ENCODE measurements at places on chromosomes 12 and 14.

DNA sequence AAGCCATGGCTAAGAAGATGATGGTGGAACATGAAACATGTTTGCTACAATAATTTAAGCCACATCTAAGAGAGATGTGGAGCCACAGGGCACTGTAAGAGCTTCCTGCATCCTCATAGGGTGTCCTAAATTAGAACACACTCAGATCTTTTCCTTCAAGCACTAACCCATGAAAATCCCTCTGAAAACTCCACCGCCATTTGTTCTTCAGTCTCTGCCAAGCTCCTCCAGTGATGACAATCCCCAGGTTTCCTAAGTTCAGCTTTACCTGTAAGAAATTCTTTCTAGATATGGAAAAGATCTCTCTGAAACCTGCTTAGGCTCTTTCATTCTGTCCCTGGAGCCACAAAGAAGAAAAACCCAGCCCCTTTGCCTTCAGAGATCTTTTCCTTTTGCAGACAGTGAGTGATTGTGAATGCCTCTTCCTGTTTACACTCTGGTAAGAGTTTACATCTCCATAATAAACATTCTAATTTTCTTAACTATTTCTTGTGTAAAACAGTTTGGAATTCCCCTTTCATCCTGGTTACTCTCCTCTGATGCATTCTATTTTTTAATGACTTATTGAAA lies 907.2 kb downstream of the VRK1 start:
- DNase-seq: no peak

- no peak for DNase-seq
Observed at GRCh38 chr12:104695453-104696148, 238.9 kb downstream of the CHST11 start.

DNA sequence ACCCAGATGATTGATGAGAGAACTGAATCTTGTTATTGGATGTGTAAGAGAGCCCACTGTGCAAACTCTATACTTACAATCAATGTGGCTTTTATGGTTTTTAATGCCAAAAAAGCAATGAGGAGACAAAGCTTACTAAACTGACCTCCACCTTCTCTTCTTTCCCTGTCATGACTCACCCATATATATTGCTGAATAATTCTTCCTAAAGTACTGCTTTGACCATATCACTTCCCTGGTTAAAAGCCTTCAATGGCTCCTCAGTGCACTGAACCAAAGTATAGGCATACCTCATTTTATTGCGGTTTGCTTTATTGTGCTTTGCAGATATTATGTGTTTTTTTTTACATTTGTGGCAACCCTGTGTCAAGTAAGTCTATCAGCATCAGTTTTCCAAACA lies 138.4 kb upstream of the PELI2 start:
- DNase-seq: no peak

DNA sequence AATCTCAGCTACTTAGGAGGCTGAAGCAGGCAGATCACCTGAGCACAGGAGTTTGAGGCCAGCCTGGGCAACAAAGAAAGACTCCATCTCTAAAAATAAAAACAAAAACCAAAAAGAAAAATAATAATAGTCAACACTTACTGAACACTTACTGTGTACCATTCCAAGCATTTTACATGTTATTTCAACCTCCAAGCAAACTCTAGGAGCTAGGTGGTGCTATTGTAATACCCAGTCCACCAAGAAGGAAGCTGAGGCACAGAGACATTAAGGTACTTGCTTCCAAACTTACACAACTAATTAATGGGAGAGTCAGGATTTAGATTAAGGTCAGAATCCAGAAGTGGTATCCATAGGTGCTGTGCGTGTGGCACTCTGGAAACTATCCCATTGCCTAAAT lies 13.7 kb upstream of the OR6J1 start:
- no peak for DNase-seq

GRCh38 chr12:19689226-19689625 lies 249.9 kb downstream of the AEBP2 start:
- no peak for DNase-seq

DNA sequence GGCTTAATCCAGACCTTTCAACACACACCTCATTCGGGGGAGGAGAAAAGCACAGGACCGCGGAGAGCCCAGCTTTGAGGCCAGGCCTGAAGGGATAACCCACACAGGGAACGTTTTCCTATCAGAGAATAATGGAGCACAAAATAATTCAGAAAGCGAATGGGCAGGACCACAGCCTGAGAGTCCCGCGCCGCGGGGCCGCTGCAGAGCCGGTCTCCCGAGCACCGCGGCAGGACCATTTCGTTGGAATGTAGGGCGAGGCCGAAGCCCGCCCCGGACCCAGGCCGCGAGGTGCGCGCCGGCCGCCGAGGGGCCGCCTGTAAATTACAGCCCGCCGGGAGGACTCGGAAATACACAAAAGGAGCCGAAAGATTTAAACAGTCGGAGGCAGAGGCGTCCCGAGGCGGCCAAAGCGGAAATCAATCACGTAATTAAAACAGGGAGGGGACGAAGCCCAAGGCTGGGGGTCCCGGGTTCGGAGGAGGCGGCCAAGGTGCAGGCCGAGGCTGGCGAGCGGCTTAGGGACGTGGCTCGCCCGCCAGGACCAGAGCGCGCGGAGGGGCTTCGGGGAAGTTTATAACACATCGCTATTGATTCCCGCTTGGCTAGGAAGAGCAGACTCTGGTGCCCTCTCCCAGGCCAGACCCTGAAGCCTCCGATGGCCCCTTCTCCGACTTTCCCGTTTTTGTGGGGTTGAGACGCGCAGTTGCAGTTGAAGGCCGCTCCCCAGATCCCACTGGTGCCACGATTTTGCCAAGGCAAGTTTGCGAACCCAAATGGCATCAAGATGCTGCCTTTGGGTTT lies 6.3 kb upstream of the HOXC4 start:
- DNase-seq: no peak

GRCh38 chr12:111361073-111361716 lies 7.7 kb downstream of the PHETA1 start:
- DNase-seq: no peak

GRCh38 chr14:104908303-104908702 lies 16.4 kb upstream of the PLD4 start:
- DNase-seq: no peak

DNA sequence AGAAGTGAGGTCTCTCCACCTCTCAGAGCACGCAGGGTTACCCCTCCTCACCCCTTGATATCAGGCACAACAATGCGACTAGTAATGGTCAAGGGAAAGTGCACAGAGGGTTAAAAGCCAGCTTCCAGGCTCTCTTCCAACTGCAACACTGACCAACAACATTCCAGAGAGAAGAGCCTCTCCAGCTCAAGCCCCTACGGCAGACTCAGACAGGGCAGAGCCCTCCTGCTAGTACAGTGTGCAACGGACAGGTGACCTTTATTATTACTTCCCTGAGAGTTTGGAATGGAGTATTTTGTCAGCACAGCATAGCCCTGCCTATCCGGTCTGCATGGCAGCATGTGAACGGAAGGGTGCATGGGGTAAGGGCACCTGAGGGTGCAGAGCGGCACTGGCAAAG lies 73.0 kb downstream of the PTPN21 start:
- DNase-seq: peak; percentile 58

DNA sequence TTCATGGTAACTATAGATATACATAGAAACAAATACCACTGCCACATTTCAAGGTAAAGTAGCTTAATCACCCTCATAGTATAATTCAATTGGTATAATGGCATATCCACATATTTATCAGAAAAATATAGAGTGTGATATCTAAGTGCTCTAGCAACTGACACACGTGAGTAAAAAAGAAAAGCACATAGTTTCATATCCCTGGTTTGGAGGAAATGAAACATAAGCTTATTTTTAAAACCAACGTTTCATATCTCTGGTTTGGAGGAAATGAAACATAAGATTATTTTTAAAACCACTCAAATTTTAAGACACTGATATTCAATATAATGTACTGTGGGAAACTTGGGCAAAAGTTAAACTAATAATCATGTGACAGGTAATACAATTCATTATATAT lies 2.1 kb downstream of the OR6C70 start:
- no peak for DNase-seq

DNA sequence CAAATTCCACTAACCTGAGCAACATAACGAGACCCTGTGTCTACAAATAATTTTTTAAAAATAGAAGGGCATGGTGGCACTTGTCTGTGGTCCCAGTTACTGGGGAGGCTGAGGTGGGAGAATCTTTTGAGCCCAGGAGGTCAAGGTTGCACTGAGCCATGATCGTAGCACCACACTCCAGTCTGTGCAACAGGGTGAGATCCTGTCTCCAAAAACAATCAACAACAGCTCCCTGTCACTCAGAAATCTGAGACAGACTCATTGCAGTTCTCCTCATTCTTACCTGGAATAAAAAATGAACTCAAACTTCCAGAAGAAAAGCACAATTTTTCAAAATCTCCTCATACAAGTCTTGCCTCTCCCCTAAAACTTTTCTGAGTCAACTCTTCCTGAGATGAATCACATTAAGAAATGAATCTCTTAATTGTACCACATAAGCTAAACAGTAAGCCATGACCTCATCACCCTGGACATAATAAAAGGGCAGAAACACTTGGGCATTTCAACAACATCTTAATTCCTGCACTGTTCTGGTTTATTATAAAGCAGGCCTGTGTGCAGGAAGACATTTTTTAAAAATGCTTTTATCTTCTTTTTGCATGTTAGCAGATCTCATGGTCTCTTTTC lies 214.3 kb upstream of the CDKN3 start:
- DNase-seq: no peak

DNA sequence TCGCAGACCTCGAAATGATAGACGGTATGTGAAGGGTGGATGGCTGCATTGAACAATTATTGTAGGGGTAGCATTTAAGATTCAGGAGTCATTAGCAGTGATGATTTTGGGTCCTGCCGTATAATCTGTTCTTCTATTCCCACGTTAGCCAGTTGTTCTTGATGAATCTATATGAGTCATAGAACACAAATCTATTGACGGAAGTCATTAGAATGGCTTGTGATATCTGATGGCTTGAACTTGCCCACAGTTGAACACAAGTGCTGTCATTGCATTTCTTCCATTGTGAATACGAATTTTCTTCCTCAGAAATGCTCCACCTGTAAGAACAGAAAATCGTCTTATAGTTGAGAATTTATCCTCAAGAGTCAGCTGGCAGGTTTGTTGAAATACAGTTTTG lies 1.9 kb downstream of the SRSF5 start:
- DNase-seq: no peak

- DNase-seq: no peak
Observed at GRCh38 chr14:76045773-76046172, 60.2 kb downstream of the IFT43 start.

DNA sequence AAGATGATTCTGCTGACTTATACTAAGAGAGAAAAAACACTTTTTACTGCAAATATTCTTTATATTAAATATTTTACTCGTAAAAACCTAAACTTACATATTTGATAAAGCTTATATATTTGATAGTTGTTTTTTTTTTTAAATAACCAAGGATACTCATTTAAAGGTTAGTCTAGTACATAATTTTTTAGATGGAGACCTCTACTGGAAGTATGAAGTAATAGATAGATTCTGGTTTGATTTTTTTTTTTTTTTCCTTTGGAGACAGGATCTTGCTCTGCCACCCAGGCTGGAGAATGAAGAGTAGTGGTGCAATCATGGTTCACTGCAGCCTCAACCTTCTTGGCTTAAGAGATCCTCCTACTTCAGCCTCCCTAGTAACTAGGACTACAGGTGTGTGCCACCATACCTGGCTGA lies 16.4 kb downstream of the ARID2 start:
- no peak for DNase-seq

DNA sequence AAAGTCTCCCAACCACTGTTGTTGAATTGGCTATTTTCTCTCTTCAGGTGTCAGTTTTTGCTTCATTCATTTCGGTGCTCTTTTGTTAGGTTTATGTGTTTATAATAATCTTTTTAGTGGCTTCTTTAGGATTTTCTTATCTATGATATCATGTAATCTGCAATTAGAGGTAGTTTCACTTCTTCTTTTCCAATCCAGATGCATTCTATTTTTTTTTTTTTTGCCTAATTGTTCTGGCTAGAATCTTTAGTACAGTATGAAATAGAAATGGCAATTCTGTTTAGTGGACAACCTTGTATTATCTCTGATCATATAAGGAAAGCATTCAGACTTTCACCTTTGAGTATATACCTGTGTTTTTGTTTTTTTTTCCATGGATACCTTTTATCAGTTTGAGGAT lies 17.4 kb downstream of the CNOT2 start:
- no peak for DNase-seq

- DNase-seq: no peak
Observed at GRCh38 chr12:10771132-10771733, 31.2 kb downstream of the TAS2R7 start.

GRCh38 chr12:81252228-81252627 lies 174.3 kb downstream of the ACSS3 start:
- no peak for DNase-seq

DNA sequence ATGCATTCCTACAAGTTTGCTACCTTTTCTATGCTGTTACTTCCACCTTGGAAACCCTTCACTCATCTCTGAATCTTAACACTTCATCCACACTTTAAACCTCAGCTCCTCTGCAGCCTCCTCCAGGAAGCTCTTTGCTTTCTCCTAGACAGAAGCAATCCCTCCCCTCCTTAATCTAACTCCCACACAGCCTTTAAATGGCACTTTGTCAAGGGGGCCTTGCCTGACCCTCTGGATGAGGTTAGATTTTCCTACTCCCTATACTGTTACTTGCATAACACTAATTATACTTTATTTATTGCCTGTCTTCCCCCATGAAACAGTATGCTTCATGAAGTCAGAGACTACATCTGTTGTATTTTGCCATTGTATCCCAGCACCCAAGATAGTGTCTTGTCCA lies 394.6 kb downstream of the MED13L start:
- no peak for DNase-seq

DNA sequence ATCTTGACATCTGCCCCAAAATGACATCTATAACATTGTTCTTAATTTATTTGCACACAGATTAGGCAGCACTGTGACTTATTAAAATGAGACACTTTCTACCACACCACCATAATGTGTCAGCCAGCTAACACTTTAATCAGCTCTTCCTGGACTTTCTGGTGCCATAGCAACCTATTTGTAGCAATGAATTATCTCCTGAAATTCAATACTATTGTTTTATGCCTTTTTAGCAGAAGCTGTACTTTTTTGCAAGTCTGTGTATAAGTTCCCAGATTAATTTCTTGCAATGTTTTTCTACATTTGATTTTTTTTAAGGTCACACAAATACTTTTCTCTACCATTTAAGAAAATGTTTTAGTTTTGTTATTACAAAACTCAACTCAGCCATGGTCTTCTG lies 72.8 kb upstream of the SAV1 start:
- DNase-seq: no peak

Data from lower lobe of right lung (tissue), 2 donors.